ENCODE measurements at places on chromosomes 2 and 18.

- no peak for DNase-seq
Observed at GRCh38 chr2:219675221-219675620, 47.8 kb downstream of the SLC4A3 start.

DNA sequence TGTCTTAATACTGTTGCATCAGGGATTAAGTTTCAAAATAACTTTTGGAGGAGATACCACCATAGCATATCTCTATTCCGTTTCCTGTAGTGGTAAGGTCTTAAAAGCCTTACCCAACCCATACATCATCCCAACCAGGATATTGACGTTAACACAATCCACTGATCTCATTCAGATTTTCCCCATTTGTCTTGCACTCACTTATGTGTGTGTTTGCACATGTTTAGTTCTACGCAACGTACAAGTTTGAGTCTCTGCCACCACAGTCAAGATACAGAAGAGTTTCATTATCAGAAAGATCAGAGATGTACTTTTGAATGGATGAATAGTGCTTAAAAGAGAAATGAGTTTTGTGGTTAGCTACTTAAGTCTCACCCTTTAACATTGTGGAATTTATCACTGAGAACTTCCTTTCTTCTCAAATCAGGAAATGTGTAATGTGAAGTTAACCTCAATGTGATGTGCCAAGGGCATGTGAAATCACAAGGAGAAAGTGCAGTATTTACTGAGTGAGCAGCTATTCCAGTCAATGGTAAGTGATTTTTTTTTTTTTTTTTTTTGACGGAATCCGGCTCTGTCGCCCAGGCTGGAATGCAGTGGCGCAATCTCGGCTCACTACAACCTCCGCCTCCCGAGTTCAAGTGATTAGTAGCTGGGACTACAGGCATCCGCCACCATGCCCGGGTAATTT lies 69.2 kb upstream of the EPHA4 start:
- DNase-seq: no peak

GRCh38 chr2:82239176-82239575 lies 1934.6 kb upstream of the LRRTM1 start:
- no peak for DNase-seq

DNA sequence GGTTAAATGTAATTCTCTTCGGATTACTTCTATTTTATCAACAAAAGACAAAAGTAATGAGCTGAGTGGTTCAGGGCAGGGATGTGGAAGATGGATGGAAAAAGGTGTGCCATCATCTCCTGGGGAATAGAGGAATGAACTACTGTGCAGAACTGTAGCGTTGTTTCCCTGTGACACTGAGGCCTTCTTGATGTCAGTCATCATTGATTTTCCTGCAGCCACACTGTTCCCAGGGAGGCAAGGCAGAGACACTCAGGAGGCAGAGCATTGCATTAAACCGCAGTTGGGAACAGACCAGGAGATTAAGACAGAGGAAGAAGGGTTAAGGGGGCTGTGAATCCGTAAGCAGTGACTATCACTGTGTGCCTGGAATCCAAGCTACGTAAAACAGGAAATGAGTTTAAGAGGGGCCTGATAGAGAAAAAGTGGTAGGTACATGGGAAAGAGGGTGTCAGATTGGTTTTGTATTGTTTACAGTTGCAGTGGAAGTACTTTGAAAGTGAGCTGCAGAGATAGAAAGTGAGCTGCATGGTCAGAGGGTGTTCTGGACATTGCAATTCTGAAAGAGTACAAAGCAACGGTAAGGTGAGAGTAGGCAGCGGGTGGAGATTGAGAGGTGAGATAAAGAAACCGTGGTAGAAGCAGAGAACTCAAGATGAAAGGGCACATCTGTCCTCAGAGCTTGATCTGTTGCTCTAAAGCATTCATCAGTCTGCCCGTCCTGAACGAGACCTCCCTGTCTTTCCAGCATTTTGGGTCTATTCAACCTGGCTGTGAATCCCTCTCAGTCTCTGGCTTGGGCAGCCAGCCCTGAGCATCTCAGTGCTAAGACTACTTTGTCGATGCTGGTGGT lies 793.4 kb upstream of the CELF4 start:
- DNase-seq: no peak

DNA sequence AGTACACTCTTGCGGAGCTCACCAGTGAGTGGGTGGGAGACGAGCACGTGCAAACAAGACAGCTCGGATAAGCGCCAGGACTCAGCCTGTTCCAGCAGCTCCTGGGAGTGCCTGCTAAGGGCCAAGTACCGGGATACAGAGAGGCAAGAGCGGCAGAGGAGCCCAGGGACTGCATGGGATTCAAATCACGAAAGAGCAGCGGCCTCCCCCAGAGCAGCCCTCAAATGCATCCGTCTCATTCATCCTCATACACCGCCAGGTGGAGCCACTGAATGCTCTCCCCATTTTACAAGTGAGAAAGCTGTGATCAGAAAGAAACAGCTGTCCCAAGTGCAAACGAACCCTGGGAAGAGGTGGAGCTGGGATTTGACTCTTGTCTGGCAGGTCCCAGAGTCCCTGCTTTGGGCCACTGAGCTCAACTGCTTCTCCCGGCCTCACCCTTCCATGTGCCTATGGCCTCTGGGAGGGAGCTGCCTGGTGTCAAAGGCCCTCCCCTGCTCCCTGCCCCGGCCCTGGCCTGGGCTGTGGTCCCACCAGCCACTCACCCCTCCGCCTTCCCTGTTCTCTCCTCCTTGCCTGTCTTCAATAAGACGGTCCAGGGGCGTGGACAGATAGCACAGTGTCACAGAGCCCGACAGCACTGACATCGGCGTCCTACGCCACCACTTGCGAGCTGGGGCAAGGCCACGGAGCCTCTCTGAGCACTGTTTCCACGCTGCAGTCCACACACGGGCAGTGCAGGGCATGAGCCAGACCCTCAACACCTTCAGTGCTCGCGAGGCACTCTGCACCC lies 72.8 kb upstream of the TAF1B start:
- DNase-seq: no peak

GRCh38 chr2:159648643-159649042 lies 32.3 kb upstream of the BAZ2B start:
- DNase-seq: no peak

GRCh38 chr2:173187941-173188788 lies 112.5 kb downstream of the MAP3K20 start:
- DNase-seq: no peak

DNA sequence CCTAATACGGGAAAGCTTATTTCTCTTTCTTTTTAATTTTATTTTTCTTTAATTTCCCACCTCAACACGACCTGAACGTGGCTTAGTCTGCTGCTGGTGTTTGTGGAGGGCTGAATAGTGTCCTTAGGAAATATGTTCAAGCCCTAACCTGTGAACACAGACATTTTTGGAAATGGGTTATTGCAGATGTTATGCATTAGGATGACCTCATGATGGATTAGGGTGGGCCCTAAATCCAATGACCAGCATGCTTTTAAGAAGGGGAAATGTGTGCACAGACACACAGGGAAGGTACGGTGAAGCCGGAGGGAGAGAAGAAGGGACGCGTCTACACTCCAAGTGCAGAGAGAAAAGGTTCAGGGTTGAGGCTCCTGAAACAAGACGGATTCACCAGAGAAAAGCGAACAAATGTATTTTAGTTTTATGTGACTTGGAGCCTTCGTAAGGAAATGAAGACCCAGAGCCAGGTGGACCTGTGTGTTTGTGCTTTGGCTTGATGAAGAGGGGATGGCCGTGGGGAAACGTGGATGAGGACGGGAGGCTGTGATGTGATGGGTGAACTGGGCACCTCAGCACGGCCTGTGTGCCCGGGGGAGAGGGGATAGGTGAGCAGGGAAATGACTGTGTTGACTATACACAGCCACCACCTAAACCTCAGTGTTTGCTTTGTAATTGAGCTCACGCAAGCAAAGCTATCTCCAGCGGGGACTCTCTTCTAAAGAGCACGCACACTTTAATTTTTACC lies 37.5 kb downstream of the RTP5 start:
- DNase-seq: no peak

GRCh38 chr2:16243411-16243996 lies 303.2 kb downstream of the MYCN start:
- DNase-seq: no peak

DNA sequence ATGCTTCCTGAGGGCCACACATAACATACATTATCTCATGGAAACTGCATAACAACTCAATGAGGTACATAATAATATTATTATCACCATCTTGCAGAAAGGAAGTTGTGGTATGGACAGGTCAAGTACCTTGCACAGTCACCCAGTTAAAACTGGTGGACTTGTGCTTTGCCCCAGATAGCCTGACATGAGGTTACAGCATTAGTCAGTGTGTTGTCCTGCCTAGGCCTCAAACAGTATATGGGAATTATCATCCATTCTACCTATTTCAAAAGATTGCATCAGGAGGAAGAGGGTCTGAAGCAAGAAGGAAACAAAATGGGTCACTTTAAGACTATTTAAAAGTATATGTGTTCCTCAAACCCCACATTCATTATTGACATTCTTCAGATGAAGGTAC lies 5.4 kb upstream of the ANTXR1 start:
- DNase-seq: no peak

DNA sequence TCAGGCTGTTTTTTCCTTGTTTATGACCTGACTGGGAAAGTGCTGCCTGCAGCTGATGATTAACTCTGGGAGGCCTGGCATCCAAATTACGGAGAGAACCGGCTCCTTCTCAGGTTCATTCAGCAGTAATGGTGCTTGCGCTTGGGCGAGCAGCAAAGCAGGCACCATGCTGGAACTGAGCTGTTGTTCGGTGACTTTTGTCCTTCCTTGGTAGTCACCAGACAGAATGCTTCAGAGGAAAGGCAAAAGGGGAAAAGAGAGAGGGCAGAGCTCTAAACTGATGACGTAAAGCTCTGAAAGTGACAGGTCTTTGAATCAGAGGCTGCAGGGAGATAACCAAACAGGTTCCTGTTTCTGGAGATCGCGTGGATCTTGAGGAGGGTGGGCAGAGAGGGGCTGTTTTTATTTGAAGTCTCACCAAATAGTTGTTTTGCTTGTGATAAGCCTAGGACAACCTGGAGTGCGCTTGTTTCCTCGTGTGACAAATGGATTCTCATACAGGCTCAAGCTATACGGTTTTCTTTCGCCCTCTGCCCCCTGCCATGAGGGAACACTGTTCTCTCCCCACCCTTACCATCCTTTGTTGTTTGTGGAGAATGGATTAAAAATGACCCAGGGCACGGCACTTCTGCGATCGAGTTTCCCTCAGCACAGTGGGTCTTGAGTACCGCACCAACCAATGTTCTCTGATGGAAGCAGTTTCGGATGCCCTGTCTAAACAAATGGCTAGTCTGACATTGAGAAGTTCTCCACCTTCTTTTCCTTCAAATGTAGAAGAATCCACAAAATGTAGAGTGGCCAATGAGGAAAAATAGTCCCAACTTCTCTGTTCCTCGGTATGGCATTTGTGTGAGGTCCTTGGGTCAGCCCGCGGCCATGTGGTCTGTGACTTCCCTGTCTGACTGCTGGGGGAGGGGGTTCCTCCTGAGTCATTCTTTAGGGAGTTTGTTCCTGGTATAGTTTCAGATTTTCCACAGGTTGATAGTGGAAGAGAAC lies 1.3 kb downstream of the RASGRP3 start:
- DNase-seq: no peak

DNA sequence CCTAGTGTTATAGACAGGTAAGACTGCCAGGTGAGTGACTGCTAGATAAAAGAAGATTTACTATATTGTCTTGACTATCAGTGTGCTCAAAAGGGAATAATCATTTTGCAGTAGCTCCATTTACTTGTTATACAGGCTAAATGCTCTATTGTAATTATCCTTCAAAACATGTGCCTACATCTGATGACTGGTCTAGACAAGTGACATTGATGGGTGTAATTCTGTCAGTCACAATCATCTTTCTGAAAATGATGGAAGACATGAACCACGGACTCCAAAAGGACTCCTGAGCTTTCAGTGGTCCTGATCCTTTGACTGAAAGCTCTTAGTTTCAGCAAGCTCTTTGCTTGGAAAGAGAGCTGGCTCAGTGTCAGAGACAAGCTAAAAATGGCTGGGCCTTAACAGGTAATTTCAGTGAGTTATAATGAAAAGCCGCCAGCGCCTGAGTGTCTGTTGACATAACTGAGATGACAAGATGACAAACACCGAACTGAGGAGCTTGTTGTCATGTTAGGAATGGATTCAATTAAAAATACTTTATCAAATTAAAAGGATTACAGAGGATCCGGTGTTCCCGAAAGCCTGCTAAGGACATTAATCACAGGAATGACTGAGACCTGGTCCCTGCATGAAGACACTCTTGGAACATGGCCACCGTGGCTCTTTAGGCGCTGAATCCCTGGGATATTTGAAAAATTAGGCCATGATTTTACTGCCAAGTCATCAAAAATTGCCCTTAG lies 141.7 kb downstream of the CMPK2 start:
- DNase-seq: no peak

- no peak for DNase-seq
Observed at GRCh38 chr2:149187057-149187456, 143.3 kb upstream of the LYPD6 start.

DNA sequence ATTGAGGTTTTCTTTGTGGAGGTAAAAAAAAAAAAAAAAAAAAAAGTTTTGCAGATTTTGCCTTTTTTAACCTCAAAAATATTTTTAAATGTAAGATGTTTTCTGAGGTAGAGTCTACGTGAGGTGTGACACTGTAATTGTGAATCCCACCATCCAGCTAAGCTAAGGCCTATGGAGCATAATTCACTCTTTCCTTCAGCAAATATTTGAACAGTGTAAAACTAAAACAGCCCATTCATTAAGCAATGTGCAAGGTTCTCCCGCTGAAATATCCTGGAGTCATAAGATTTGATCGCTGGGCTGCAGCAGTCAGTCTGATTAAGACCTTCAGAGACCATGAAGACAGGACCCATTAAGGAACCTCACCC lies 105.1 kb downstream of the HNRNPLL start:
- no peak for DNase-seq

DNA sequence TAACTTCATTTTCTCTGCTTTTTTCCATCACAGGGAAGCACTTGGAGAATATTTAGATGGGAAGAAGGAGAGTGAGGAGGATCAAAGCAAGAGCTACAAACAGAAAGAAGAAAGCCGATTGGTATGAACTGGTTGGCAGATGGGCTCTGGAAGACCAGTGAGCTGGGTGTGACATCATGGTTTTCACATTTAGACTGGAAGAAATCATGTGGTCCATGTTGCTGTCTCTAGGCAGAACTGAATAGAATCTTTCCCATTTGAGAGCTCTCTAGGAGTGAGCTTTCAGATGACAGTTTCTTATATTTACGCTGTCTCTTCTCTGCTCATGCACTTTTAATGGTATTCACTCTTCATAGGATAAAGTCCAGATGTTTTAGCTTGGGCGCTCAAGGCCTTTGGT lies 12.6 kb downstream of the DRC1 start:
- DNase-seq: no peak

GRCh38 chr18:78487649-78488048 lies 492.0 kb upstream of the SALL3 start:
- no peak for DNase-seq

GRCh38 chr18:56321470-56321869 lies 316.9 kb downstream of the TXNL1 start:
- DNase-seq: no peak

DNA sequence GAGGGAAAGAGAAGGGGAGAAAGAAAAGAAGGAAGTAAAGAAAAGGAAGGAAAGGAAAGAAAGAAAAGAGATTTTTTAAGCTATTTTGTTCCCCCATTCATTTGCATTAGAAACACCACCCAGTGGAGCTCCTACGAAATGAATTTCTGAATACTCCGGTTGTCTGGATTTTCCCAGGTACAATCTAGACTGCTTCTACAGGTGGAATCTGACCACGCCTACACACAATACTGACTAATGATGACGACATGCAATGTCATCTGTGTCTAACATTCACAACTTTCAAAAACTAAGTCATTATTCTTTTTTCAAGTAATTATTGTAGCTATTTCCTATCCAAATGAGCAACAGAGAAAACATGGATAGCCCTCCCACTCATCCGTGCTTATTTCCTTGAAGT lies 121.7 kb downstream of the ZNF516 start:
- DNase-seq: no peak

Measured in stimulated activated CD4-positive, alpha-beta T cell treated with anti-CD3 and anti-CD28 coated beads, Interleukin-15, amount 100 ng/mL, for 1 hour (primary cell).